ENCODE measurements at places on chromosomes 16 and 17.

- DNase-seq, result no peak
These were observed 4.0 kb upstream of the ABCC3 start for GRCh38 chr17:50630524-50631194.

- DNase-seq, result no peak
These were observed 26.4 kb upstream of the MAPK3 start for GRCh38 chr16:30149250-30149930.

- no peak for DNase-seq
These were observed 55.2 kb downstream of the GAN start for GRCh38 chr16:81369888-81370504.

DNA sequence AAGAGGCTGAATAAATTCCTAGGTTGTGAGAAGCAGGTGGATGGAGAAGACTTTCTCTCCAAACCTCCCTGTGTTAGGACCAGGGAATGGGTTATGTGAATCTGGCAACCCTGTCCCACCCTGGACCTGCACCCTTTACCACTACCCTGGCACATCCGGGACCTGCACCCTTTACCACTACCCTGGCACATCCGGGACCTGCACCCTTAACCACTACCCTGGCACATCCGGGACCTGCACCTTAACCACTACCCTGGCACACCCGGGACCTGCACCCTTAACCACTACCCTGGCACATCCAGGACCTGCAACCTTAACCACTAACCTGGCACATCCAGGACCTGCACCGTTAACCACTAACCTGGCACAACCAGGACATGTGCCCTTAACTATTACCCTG is 207.0 kb upstream of the CACNG3 start:
- DNase-seq, result no peak

DNA sequence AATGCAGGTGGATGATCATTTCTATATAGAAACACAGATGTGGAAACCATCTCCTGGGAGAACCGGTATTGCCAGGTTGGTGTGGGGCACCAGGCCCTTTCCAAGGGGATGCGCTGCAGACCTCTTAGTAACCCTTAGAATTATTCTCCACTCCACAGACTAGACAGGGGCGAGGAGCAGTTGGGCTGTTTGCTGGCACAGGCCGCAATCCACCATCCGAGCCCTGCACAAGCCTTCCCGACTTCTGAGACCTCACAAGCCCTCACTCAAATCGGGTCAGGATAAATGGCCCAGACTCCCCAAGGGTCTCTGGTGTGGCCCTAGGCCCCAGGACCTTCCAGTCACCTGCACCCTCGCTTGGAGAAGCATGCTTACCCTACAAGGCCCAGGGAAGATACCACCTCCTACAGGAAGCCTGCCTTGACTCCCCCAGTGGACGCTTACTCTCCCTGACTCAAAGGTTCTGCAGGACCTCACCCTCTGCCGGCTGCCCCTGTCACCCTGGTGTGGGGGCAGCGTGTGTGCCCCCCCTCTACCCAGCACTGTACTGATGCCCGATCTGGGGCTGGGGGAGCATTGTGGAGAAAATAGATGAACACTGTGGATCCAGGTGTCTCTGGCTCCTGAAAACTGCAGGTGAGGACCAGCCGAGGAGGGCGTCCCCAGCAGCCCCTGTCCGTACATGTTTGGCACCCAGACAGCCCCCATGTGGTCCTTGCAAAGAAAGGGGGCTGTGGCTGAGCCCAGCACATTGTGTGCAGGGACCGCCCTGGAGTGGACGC is 49.8 kb upstream of the ACSF3 start:
- no peak for DNase-seq
